ENCODE measurements at places on chromosomes 7 and 10. TPM values are rescaled to one million over a fixed set of nuclear protein-coding genes. Genes with fewer than 3 reads are reported as not detected.

Gene GPR37
- 65.4 TPM for total RNA-seq

Gene VTI1A
- total RNA-seq, result 63.4 TPM

DNA sequence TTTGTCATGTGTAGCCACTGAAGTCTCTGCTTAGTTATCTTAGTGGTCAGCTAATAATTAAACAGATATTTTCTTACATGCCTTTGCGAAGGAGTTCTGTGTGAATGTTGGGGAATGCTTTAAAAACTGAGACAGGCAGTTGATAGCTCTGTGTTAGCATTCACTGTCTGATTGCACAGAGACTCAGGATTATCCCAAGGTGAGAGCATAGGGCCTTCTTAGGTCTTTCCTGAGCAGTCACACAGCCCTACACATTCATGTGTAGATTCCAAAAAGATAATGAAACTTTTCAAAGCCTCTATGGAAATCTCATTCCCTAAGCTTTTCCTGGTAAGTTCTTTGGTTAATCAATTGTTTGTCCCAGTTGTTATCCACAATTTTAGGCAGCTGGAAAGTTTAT, 67.7 kb downstream of the CASD1 start:
- DNase-seq, result no peak

Gene TMEM178B
- 1.7 TPM for total RNA-seq

Gene GRK5
- total RNA-seq, result 5.5 TPM

DNA sequence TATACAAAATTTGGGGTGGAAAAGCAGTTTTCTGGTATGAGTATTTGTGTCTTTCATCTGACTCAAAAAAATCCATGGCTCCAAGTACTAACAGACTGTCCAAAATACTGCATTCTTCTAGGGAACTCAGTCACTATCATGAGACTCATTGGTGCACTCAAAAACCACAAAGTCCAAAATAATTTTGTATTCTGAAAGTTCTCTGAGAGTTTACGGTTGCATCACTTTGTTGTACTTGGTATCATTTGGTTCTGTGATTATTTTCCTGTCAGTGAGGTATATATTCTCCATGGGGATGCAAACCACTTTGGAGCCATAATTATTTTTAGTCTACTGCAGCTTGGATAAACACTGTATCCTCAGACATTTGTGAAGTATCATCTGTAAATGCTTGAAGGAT, 28.0 kb upstream of the CABCOCO1 start:
- no peak for DNase-seq

Gene CREB5
- total RNA-seq, result 2.9 TPM

Gene RBP4
- total RNA-seq, result 6.8 TPM

DNA sequence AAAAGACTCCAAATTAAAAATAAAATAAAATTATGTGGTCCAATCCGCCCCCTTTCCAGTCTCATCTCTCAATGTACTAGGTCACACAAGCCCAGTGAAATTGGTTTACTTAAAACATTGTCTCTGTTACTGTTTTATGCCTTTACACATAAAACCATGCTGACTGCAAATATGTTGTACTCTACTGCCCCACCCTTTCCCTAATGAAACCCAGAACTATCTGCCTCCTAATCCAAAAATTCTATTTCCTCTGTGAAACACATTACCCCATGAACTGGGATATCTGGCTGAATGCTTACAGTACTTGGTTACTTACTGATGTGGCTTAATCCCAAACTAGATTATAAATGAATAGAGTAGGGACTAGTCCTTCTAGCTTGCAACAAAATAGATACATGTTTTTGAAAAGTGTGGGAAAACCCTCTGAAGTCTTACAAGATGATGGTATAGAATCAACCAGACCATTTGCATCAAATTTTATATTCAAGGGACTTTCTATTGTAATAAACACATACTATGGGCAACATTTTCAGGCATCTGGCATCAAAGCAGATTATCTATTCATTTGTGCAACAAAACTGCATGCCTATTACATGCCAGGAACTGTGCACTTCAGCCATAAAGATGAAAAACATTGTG, 10.0 kb upstream of the KMT2E start:
- no peak for DNase-seq

- DNase-seq, result peak; percentile 45
Measured at GRCh38 chr7:151245360-151246101, 3.0 kb downstream of the SMARCD3 start.

Gene RBP3
- not detected for total RNA-seq

DNA sequence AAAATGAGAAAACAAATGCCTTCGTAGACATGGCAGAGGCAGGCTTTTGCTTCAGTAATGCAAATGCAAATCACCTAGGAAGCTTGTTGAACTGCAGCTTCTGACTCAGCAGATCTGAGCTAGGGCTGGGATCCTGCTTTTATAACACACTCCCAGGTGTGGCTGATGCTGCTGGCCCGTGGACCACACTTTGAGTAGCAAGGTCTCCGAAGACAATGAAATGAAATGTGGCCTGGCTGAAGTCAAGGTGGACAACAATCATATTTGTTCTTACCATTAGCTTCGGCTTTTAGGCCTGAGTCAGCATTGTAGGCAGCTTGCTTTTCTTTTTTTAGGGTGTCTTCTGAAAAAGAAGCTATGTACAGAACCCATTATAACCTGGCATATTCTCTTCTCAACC, 26.3 kb downstream of the COL17A1 start:
- no peak for DNase-seq

- DNase-seq, result no peak
Measured at GRCh38 chr7:95472581-95473161, 13.1 kb upstream of the ASB4 start.

Gene CNPY1
- total RNA-seq, result 0.31 TPM

DNA sequence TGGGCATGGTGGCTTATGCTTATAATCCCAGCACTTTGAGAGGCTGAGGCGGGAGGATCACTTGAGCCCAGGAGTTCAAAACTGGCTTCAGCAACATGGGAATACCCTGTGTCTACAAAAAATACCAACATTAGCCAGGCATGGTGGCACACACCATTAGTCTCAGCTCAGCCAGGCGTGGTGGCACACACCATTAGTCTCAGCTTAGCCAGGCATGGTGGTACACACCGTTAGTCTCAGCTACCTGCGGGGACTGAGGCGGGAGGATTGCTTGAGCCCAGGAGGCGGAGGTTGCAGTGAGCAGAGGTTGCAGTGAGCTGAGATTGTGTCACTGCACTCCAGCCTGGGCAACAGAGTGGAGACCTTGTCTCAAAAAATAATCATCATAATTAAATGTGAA, 9.0 kb downstream of the LRRC27 start:
- no peak for DNase-seq

GRCh38 chr10:76456197-76456596, 1024.8 kb downstream of the LRMDA start:
- DNase-seq, result no peak

DNA sequence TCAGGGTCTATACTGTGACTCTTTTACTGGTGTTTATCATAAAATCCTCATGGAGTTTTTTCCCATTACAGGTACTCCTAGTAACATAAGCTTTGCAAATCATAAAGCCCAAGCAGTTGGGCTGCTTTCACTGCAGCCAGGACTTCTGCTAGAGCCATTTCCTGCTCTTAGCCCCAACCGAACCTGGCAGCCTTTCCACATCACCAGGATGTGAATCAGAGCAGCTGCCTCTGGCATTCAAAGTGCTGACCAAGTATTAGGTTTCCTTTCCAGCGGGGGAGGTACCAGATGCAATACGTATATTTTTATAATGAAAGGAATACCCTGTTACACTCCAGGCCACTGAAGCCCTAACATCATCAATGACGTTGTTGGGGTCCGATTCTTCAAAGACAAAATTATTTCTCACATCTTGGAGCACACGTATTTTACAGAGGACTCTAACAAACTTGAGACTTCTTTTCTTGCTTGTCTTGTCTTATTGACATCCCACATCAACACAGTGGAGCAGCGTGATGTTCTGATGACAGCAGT, 3.6 kb upstream of the HTR5A start:
- DNase-seq, result no peak

- DNase-seq, result no peak
Measured at GRCh38 chr10:80173466-80173865, 31.9 kb downstream of the ANXA11 start.

- DNase-seq, result no peak
Measured at GRCh38 chr10:128956149-128956548, 510.9 kb upstream of the MGMT start.

DNA sequence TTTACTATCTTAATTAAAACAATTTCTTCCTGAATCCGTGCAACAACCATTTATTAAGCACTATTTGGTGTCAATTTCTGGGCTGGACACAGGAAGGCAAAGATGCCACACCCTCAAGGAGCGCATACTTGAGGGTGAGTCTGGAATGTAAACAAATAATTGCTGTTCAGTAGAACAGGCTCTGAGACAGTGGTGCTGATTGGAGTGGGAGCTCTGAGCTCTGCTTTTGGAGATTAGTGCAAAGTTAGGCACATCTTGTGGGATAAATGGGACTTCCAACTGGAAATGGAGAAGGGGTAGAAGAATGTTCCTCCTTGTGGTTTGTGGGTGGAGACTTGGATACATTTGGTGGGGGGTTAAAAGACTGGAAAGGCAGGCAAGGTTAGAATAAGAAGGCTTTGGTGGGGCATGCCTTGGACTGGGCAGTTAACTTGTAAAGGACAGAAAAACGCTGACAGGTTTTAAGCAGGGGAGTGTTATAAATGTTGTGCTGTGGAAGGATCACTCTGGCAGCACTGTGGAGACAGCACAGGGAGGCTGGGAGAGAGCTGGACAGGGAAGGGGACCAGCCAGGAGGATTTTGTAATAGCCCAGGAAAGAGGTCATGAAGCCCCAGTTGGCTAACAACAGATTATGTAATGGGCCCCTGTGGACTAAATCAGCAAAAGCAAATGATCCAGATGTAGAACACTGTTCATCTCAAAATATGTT, 80.7 kb downstream of the ZNF365 start:
- DNase-seq, result no peak

Gene SPDYE8
- 1.4 TPM for total RNA-seq

- no peak for DNase-seq
Measured at GRCh38 chr10:124700293-124701037, 43.7 kb downstream of the FAM53B start.

DNA sequence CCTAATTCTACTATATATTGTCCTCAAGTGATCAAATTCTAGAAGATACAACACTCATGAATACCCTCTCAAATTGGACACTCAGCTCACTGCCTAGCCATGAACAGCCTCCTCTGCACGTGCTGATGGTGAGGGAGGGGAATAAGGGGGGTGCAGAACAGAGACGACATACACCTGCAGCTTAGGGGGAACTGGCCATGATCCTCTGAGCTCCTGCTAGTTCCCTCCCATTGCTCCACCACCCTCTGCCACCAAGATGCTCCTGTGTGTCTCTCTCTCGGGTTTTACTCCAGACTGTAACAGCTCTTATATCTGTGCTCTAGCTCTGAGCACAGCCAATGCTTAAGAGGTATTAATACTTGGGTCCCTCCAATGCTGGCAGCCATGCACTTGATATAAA, 70.7 kb downstream of the VOPP1 start:
- DNase-seq, result no peak

- no peak for DNase-seq
Measured at GRCh38 chr7:3106361-3106826, 62.7 kb upstream of the CARD11 start.

GRCh38 chr10:113474752-113475151, 78.1 kb upstream of the HABP2 start:
- no peak for DNase-seq

DNA sequence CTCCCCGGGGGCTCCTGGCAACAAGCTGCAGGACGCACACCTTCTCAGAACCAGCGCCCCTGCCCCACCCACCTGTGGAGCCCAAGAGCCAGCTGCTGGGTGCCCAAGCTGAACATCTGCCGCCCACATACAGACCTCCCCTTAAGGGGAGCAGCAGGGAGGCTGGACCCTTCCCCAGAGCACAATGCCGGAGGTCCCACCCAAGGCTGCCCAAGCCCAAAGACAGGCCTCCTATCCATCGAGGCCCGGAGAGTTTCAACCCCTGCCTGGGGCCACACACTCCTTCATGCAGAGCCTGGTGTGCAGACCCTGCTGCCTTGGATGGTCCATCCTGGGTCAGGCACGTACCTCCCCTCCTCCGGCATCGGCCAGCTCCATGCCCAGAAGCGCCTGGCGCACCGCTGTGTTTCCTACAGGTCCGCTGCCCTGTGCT, 48.7 kb downstream of the VIPR2 start:
- no peak for DNase-seq

- no peak for DNase-seq
Measured at GRCh38 chr10:47018026-47018735, 107.0 kb downstream of the PTPN20 start.
